Stimulated activated CD8-positive, alpha-beta memory T cell treated with anti-CD3 and anti-CD28 coated beads, Interleukin-7, amount 100 ng/mL, for 48 hours (primary cell): ENCODE measurements at places on chromosomes 13 and 19.

DNA sequence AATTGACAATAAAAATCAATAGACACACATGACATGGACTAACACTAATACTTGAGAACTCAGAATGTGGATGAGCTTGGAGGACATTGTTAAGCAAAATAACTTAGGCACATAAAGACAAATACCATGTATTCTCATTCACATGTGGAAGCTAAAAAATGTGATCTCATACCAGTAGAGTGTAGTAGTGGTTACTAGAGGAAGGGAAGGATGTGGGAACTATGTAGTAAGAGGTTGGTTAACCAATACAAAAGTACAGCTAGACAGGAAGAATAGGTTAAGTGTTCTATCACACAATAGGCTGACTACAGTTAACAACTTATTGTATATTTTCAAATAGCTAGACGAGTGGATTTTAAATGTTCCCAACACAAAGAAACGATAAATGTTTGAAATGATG is 415.8 kb upstream of the KLF12 start:
- DNase-seq = no peak

DNA sequence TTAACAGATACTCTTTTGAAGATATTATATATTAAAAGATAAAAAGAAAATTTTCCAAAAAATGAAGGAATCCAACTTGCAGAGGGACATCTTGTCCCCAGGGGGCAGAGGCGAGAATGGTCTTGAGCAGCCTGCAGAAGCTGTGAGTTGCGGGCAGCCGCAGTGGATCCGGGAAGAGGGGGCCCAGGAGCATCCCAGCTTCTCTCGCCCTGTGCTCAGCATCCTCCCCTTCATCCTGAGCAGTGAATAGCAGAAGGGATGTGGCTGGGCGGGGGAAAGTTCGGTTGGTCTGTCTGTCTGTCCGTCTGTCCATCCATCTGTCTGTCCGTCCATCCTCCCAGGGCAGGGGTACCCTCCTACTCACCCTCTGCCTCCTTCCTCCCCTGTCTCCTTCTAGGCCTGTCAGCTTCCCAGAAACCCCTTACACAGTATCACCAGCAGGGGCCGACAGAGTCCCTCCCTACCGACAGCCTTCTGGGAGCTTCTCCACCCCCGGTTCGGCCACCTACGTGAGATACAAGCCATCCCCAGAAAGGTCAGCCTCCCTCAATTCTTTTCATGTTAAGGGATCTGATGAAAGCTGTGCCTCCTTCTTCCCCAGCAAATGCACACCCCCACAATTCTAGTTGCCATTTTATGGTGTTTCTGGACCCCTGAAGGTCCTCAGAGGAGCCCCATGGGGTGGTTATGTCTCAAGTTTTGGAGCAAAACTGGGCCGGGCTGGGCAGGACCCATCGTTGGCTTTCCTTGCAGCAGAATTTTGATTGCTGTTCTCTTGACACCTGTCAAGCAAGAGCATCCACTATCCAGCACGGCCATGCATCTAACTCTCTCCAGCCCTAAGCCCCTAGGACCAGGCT is 81.6 kb downstream of the DPF1 start:
- peak; percentile 32 for DNase-seq

DNA sequence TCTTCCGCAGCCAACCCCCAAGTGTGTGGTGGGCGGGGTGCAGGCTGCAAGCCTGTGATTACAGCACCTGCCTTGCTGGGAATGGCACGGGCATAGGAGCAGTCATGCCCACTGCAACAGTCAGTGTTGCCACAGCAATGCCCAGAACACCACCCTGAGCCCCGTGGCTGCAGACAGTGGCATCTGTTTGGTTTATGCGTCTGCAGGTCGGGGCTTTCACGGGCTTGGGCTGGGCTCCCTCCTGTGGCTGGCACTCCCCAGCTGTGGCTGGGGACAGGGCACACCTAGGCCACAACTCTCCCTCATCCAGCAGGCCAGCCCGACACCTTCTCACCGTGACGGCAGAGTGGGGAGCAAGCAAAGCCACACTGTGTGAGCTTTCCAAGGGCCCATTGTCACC is 115.3 kb upstream of the C1QTNF9B start:
- DNase-seq = no peak

DNA sequence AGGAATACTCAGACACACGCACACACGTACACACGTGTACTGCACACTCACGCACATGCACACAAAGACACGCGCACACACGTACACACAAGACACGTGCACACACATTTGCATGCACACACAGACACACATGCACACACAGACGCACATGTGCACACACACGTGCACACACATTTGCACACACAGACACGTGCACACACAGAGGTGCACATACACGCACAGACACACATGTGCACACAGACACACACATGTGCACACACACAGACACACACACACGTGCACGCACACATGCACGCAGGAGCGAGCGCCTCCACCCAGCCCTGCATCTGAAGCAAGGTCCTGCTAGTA is 81.1 kb downstream of the GADD45B start:
- no peak for DNase-seq

- DNase-seq = no peak
These were observed 158.1 kb downstream of the SUCLA2 start for GRCh38 chr13:47843005-47843404.

- DNase-seq = no peak
These were observed 12.8 kb upstream of the TMEM86B start for GRCh38 chr19:55241143-55241934.

- no peak for DNase-seq
These were observed 15.1 kb upstream of the CACTIN start for GRCh38 chr19:3641515-3642269.

DNA sequence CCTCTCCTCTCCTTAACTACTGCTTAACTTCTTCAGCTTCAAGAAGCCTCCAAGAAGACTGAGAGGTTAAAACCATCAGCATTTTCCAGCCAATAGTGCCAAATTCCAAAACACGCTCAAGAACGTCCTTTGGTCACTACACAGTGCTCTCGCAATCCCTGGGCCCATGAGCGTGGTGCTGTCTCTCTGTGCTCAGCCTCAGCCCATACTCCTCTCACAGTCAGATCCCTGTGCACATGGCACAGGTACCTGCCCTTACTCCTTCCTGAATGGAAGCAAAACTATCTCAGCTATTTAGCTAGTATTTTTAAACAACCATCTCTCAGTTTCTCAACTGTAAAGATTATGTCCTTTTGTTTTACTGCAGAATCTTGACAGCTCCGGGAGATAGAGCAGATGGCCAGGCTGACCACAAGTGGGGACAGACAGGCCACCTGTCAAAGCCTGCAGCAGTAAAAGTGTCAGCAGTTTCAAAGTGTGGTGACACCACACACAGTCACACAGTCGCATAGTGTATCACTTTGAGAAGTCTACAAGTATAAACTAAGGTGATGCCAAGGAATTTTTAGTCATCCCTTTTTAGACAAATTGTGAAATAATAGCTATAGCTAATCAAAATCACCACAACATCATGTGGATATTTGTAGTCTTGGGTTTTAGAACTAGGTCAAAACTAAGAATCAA is 35.7 kb downstream of the DZIP1 start:
- no peak for DNase-seq

DNA sequence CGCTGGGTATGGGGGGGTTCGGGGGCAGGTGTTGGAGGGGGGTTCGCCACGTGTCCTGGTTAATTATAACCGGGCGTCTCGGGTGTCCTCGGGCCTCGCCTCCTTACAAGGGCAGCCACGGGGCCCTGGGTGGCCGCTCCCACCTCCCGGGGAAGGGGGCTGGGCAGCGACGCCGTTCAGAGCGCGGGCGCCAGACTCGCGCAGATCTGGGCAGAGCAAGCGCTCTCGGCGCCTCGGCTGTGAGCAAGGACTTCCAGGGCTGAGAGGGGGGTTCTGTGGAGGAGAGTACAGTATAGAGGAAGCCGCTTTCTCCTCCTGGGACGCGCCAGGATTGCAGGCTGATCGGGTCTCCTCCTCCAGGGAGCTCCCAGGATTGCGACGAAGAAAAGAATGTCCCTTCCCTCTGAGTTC is 1.0 kb upstream of the CKM start:
- no peak for DNase-seq

DNA sequence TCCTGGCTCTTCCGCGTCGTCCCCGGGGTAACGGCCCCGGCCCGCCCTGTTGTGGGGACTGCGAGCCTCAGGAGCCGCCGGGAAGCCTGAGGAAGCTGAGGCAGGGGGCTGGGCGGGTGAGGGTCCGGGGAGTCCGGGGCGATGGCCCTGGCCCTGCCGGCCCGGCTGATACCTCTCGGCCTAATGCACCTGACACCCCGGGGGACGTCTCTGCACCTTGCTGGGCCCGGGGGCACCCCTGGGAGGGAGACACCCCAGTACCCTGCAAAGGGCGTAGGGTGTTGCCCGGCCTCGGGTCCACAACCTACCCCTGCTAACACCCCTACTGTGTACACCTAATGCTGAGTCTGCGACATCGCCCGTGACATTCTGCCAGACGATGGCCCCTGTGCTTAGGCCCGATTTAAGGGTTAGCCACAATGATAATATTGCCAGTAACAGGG is 410 bp downstream of the PIN1 start:
- DNase-seq = no peak

GRCh38 chr19:46603752-46604231 is 2.7 kb downstream of the CALM3 start:
- DNase-seq = no peak

DNA sequence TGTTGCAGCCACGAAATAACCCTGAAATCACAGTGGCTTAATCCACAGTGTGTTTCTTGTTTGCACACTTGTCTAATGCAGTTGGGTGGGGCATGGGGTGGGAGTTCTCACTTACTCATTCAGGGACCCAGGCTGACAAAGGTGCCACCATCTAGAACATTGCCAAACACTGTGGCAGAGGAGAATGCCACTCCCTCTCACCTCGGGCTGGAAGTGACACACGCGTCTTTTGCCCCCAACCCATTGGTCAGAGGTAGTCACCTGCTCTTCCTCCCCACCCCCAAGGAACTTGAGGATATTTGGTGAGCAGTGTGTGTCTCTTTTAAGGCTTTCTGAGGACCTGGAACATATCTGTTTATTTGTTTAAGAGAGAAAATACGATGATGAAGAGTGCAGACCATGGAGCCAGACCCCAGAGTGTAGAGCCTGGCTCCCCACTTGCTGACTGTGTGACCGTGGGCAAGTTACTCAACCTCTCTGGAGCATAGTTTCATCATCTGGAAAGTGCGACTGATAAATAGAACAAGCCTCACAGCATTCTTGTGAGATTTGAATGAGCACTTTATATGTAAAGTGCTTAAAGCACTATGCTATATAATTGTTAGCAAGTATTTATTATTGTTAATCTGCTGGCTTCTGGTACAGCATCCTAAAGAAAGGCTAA is 17.4 kb downstream of the GPR183 start:
- peak; percentile 80 for DNase-seq

- no peak for DNase-seq
These were observed 456.4 kb downstream of the FGF14 start for GRCh38 chr13:101945435-101945834.

- DNase-seq = no peak
These were observed 108.1 kb downstream of the PCDH17 start for GRCh38 chr13:57739543-57740190.

- DNase-seq = no peak
These were observed 57.9 kb upstream of the VSTM2B start for GRCh38 chr19:29467824-29468401.

DNA sequence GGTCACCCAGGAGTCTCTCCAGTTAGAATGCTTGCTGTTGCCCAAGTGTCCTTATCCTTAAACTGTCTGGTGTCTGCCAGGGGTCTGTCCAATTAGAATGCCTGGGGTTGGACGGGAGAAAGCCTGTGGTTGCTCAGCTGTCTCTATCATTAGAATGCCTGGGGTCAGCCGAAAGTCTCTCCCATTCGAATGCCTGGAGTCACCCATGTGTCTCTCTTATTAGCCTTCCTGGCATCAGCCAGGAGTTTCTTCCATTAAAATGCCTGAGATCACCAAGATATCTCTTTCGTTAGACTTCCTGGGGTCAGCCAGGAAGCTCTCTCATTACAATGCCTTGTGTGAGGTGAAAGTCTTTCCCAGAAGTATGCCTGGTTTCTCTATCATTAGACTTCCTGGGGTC is 1521.0 kb downstream of the UQCRFS1 start:
- DNase-seq = no peak

- no peak for DNase-seq
These were observed 3.0 kb upstream of the DIRAS1 start for GRCh38 chr19:2724148-2724557.

DNA sequence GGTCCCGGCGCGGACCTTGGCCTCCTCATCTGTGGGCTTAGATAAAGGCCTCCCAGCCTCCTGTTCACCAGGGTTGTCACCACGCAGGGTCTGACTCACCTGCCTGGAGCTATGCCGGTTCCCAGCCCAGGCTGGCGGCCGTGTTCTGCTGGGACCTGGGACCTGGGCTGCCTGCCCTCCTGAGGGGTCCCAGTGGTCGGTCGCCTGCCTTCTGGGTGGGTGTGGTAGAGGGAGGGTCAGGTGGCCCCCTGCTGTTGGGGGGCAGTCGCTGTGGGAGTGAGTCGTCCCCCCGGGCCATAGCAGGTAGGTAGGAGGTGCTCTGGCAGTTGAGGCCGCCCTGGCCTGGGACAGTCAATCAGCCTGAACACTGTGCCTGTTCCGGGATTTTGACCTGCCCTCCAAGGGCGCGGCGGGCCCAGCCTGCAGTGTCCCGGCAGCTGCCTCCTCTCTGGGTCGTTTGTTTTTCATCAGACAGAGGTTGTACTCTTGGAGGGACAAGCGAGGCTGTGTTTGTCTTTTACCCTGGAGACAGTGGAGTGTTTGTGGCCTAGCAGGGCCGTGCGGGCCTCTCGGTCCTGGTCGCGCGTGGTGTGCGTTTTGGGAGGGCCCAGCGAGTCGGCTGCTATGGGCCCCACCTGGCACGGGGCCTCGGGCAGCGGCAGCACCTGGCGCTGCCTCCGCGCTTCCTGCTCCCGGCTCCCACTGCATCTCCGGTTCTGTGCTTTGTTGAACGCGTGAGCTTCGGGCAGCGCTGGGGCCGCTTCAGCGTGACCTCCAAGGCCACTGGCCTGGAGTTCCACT is 2.6 kb downstream of the ADAT3 start:
- DNase-seq = no peak

DNA sequence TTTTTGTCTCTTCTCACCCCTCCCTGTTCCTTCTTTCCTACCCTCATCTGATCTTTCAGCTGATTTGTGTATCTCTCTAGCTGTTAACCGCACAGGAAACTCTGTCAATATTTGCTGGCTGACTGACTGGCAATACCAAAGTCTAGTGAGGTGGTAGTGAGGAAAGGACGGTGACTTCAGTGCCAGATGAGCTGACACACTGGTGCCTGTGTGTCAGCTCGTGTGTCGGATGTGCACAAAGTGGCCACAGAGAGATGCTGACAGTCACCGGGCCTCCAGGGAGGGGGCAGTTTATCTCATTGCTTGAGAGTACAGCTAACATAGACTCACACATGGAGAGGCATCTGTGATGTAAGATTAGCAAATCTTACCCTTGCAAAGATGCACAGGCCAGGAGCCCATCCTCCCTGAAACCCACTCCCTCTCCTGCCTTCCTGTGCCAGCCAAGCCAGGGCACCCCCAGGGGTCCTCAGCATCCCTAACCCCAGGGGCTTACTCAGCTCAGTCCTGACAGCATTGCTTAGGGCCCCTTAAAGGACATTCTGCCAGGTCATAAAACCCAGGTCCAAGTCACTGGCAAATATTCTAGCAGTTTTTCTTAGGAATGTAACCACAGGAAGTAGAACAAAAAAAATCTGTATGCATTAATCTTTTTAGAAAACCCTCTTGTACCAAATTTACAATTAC is 80.2 kb downstream of the SHISA2 start:
- no peak for DNase-seq

GRCh38 chr13:34144142-34144541 is 326.2 kb downstream of the RFC3 start:
- no peak for DNase-seq

GRCh38 chr13:112242777-112243176 is 133.4 kb upstream of the SPACA7 start:
- no peak for DNase-seq

GRCh38 chr19:35671818-35672217 is 5.5 kb downstream of the UPK1A start:
- DNase-seq = no peak

GRCh38 chr19:40928850-40929249 is 46.8 kb upstream of the CYP2A7 start:
- DNase-seq = no peak
